Naive thymus-derived CD4-positive, alpha-beta T cell (primary cell): ENCODE measurements at places on chromosomes 11 and 22.

GRCh38 chr22:29816128-29816527 is 21.9 kb downstream of the ASCC2 start:
- DNase-seq: no peak

DNA sequence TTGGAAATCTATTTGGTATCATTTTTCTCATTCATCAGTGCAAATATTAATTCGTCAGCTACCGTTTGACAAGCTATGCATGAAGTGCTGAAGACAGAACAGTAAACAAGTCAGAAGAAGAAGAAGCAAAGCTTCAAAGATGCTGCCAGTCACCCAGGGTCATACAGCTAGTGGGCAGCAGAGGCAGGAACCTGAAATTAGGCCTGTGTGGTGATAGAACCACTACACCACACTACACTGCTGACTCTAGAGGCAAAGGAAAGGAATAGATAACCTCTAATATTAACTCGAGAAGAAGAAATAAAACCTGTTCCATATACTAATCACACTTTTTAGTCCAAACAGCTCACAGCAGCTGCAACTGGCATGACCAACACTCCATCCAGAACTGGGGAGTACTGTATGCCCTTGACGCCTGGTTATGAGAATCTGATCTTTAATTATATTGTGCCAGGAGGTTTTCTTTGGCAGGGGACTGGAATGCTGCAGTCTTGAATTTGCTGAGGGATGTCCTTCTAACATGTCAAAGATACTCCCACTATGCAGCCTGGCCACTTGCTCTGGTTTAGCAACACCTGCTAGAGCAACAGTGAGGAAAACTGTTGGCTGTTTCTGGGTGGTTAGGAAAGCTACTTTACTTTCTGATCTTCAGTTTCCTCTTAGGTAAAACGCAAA is 73.0 kb downstream of the PAK1 start:
- no peak for DNase-seq

DNA sequence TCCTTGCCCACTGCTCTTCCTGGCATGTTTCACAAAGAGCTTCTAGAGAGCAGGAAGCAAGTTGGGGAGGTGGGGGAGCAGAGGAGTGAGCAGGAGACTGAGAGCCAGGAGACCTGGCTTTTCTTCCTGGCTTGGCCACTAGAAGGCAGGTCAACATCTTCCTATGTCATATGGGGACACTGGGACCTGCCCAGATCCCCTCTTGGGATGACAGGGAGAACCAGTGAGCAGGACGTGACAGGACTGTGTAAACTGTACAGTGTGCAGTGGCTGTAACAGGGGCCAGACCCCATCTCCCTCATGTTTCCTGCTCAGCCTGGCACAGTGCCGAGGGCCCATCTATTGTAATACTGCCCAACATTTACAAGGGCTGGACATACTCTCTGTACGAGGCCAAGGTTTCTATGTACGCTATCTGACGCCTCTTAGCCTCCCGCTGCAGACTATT is 29.4 kb downstream of the GDPD5 start:
- DNase-seq: no peak

- no peak for DNase-seq
Measured at GRCh38 chr11:128473636-128474035, 113.7 kb downstream of the ETS1 start.

DNA sequence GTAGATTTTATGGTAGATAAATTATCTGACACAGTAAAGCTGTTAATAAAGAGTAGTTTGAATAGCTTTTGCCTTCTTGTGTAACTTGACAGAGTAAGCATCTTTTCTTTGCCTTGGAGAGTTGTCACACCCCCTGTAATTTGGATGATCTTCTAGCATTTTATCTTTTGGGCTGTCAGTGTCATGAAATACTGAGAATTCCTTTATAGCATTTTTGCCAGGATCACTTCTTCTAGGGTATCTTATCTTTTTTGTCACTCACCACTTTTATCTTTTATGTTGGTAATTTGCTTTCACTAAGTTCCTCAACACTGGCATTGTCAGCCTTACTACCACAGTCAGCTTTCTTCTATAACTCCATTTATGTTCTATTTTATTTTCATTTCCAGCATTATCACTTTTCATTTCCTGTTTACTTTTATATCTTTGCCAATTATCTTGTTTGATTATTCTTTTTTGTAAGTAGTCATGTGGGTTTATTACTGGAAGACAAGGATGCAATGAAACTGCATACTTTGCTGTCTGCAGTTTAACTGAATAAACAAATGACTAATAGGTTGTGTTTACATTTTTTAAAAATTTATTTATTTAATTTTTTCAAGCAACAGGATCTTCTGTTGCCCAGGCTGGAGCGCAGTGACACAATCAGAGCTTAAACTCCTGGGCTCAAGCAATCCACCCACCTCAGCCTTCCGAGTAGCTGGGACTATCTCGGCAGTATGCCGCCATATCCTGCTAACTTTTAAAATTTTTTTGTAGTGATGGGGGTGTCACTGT is 28.1 kb upstream of the ACAT1 start:
- no peak for DNase-seq
